ENCODE measurements at places on chromosomes 2 and 18.

GRCh38 chr18:35515460-35516130, 17.8 kb upstream of the INO80C start:
- DNase-seq, result no peak

- DNase-seq, result no peak
These were observed 130.0 kb downstream of the GLI2 start for GRCh38 chr2:120865656-120866055.

GRCh38 chr2:146992466-146992865, 852.4 kb upstream of the ACVR2A start:
- no peak for DNase-seq

- DNase-seq, result no peak
These were observed 26.2 kb downstream of the ADI1 start for GRCh38 chr2:3492951-3493614.

DNA sequence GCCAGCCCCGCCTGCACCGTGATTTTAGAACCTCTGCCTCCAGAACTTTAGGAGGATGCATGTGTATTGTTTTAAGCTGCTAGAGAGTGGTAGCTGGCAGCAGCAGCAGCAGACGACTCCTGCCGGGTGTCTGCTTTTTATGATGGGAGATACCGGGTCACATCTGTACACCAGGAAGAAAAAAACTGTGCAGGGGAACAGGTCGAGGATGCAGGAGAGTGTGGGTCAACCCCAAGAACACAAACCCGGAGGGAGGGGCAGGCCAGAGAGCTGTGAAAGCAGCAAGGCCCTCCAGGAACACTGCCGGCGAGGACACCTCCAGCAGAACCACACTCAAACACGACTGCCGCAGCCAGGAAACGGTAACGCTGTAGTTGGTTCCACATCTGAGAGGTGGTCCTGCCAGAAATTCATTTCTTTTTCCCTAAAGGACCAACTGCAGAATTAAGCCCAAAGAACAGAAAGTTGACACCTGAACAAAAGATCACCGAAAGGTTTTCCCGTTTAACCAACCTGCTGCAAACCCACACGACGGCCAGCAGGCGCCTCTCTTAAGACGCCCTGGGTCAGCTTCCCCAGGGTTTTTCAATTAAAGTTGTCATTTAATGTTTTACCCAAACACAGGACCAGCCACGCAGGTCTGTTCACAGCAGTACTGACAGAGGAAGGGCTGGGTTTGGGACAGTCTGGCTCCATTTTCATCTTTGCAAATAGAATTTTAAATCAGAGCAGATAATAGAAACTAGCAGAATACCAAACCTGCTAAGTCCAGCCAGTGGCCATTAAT, 60.5 kb downstream of the NDUFA10 start:
- no peak for DNase-seq

- no peak for DNase-seq
These were observed 3.6 kb downstream of the GALNT3 start for GRCh38 chr2:165790466-165790865.

GRCh38 chr2:40935349-40935748, 483.5 kb upstream of the SLC8A1 start:
- no peak for DNase-seq

DNA sequence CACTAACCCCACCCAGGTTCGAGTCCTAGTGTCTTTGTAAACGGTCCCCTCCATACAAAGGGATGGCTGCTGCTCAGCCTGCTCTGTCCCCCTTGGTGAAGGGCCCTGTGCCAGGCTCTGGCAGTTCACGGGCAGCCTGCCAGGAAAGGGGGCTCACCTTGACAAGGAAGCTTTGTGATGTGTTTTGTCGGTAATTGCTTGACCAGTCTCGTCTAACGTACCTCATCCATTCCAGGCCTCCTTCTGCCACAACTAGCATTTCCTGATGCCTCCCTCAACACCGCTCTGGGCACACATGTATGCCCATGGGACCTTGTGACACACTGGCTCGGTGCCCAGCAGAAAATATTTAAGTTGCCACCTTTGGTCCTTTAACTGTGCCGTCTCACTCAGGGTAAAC, 171.9 kb downstream of the KLHL29 start:
- no peak for DNase-seq

GRCh38 chr2:46164529-46165301, 132.5 kb upstream of the EPAS1 start:
- no peak for DNase-seq

GRCh38 chr2:101889460-101890098, 102.2 kb upstream of the IL1R2 start:
- DNase-seq, result no peak

DNA sequence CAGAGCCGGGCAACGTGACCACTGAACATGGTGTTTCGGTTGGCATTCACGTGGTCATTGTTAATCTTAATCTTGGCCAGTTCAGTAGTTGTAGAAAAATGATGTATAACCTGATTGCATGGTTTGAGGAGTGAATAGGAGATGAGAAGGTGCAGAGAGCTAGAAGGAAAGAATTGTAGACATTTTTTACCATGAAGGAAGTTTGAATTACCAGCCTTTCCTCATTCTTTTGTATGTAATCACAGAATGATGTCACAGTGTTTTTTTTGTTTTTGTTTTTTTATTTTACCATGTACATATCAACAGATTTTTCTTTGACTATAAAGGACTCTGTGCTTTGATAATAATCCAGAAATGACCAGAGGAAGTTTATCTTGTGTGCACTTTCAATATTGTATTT, 126.3 kb downstream of the LTBP1 start:
- DNase-seq, result no peak

GRCh38 chr2:41958251-41958650, 89.6 kb upstream of the PKDCC start:
- DNase-seq, result no peak

GRCh38 chr18:48811401-48811800, 139.4 kb downstream of the SMAD7 start:
- DNase-seq, result no peak

- DNase-seq, result no peak
These were observed 582.9 kb upstream of the SALL3 start for GRCh38 chr18:78396756-78397155.

DNA sequence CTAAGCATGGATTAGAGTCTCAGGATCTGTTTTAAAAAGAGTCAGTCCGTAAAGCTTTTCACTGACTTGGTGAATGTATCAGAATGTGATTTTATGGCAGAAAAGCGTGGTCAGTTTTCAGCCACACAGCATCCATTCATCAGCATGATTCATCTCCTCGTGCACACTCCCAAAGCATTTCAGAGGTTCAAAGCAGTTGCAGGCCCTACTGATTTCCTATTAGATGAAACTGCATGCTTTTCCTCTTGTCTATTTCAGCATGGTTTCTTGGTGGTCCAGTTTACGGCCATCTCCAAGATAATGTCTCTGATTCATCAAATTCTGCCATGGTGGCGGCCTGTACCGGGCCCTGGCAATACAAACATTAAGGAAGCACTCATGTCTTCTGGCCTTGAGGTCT, 4.8 kb upstream of the PARD6G start:
- DNase-seq, result no peak

GRCh38 chr18:55396979-55397378, 191.0 kb downstream of the TCF4 start:
- DNase-seq, result no peak

DNA sequence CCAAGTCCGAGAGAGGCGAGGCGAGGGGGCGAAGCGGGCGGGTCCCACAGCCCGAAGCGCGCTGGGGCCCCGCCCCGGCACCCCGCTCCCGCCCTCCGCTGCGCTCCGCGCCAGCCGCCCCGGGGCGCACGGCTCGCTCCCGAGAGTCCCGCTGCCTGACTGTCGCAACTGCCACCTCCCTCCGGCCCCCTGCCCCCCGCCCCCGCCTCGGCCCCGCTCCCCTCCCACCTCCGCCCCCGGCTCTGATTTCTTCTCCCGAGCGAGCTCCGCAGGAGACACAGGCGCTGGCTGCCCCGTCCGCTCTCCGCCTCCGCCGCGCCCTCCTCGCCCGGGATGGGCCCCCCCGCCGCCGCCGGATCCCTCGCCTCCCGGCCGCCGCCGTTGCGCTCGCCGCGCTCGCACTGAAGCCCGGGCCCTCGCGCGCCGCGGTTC, at the start of gene WNT6:
Gene WNT6 (plus strand): TSS at position 250 of the 432 bp plus-strand sequence. CDS start 233 bp downstream, outside the sequence.
- DNase-seq, result no peak

GRCh38 chr2:27431395-27431794, 3.0 kb downstream of the NRBP1 start:
- no peak for DNase-seq

DNA sequence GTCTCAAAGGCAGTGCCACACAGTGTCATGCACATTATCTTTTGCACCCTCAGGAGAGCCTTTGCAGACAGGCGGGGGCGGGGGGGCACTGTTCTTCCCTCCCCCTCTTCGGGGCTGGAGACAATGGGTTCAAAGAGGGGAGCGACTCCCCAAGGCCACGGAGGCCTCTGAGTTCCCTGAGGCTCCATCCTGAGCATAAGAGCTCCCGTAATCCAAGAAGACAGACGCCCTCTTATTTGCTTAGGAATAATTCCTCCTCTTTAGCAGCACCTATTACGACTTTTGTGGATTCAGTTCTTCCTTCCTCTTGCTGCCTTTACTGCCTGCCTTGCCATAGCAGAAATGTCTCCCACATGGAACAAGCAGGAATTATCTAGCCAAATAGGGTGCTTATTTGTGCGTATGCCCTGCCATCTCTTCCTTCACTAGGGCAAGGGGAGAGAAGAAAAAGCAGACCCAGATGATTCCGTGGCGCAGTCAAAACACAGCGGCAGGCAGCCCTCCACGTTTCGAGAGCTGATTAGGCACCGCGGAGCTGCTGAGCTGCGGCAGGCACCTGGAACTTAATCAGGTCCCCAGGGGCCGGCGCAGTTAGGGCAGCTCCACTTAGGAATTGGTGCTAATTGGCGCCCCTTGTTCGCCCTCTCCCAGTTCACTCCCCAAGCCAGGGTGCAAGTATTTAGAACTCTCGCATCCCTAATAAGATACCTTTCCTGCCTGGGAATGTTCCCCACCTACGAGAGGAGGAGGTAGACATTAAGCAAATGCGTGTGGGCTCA, 233.4 kb upstream of the MYT1L start:
- no peak for DNase-seq

DNA sequence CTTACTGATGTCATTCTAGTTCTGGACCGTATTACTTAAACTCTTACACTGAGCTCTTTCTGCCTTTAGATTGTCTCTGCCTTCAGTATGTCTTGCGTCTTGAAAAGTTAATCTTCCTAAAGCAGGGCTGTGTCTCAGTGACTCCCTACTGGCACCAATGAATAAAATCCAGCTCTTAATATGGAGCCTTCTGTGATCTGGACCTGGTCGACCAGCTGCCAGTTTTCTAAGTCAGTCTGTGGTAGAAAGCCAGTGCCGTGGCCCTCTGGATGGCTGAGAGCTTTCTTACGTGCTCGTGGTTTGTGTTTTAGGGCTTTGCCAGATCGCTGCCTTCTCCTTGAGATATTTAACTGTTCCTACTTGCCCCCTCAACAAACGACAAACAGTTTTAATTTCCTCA, 26.8 kb downstream of the ZNF407 start:
- no peak for DNase-seq

DNA sequence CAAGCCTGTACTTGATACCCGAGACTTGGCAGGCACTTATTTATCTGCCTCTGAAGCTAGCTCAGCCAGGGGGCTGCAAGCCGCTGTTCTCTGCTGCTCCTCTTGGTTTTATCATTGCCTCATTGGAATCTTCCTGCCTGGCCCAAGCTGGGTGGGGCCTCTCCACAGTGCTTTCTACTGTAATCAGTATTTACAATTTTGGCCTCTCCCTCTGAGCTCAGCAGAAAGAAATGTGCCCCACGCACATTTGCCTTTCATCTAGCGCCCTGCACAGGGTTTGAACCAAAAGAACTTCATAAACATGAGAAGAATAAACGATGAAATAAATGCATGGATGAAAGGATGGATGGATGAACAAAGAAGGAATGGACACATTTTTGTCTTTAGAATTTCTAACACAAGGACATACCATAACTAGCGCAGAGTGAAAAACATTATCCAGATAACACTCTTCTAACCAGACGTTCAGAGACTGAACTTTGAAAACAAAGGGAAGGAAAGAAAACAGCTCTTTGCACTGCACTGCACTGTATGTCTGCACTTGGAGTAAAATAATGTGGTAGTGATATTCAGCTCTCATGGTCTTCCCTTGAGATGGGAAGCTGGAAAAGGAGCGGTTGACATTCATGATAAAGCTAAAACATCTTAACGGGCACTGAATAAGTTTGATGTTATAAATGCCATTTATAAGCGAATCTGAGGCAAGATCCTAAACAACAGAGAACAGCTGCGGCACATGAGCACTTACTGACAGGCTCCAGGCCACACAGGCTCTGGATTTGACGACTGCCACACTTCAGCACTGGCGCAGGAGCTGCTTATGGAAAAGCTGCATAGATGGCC, 86.8 kb upstream of the SP3 start:
- no peak for DNase-seq

DNA sequence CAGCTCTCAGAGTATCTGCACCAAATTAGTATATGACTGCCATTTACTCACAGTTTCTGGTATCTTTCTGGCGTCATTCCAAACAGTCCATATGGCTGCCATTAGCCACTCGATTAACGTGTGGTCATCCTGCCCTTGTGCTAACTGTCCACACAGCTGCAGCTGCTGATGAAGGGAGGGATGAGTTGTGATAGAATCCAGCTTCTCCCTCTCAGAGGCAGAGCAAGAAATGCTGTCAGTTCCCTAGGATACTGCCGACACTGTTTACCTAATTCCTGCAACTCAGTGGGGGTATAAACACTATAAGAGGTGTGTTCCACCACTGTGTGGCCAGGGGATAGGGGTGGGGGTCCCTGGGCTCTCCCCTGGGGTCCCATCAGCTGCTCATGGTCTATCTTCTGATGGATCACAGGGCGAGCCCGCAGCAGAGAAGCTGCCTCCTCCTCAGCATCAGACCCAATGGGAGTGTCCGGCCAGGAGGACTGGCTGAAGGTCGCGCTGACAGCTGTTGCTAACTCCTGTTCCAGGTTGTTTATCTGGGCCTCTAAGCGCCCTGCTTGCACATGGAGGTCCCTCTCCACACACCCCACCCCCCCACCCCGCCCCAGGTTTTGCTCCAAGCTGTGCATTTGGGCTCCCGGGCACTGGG, 17.3 kb upstream of the KLHL23 start:
- DNase-seq, result no peak

- no peak for DNase-seq
These were observed 101.8 kb upstream of the FZD5 start for GRCh38 chr2:207871506-207871905.

- DNase-seq, result no peak
These were observed 995.6 kb upstream of the FANCL start for GRCh38 chr2:59236723-59237122.

GRCh38 chr2:108923736-108924579, 65.1 kb downstream of the EDAR start:
- DNase-seq, result no peak

- no peak for DNase-seq
These were observed 1.3 kb downstream of the PRPF40A start for GRCh38 chr2:152715854-152716428.

DNA sequence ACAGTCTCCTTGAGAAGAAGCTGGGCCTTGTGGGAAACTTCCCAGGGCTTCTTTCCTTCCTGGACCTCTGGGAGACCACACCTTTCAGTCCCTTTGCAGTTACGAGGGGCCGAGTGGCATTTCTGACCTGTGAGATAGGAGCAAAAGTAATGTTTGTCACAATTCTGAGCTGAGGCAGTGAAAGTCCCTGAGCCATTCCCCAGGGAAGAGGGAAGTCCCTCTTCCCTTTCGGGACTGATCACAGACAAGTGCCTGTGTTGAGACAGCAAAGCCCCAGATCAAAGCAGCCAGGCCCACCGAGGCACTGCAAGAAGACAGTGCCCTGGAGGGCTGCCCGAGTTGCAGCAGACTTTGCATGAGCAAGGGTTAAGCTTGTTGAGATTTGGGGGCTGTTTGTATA, 41.9 kb downstream of the RHOB start:
- DNase-seq, result no peak

- no peak for DNase-seq
These were observed 552.0 kb downstream of the IRS1 start for GRCh38 chr2:226247289-226248275.

Data from bone marrow (tissue), 2 donors.